GM12892 (cell line): ENCODE measurements at places on chromosomes 11 and 22.
A peak's percentile ranks its signal among the peaks of the same experiment; 100 is the strongest.

DNA sequence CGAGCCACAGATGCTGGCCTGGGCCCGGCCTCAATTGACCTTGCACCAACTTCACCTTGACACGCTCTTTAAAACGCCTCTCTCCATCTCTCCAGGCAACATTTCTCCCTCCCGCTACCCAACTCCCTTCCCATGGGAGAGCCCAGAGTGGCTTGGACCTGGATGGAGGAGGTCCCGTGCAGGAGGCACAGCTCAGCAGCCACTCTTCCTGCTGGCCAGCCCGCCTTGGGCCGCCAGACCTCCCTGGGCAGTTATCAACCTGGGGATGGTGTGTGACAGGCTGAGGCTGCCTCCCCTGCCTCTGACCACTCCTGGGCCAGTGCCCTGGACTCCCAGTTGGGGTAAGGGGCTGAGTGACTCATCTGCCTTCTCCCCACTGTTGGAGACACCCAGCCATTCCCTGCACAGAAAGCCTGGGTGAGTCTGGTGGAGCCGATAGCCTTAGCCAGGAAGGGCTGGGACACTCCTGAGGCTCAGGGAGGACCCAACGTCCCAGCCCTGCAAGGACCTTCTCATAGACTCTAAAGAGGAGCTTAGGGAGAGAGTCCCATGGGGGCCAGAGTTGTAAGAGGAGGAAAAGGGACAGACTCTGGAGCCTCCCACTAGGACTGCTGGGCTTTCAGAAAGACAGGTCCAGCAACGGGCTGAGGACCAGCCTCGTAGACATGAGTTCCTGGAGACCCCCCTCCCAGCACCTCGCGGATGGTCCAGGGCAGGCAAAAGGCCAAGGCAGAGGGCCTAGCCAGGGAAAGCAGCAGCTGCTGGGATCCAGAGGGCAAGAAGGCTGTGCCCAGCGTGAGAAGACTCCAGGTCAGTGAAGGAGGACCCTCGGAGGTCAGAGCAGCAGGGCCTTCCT, 131.7 kb downstream of the CEP164 start:
- no peak for DNase-seq

DNA sequence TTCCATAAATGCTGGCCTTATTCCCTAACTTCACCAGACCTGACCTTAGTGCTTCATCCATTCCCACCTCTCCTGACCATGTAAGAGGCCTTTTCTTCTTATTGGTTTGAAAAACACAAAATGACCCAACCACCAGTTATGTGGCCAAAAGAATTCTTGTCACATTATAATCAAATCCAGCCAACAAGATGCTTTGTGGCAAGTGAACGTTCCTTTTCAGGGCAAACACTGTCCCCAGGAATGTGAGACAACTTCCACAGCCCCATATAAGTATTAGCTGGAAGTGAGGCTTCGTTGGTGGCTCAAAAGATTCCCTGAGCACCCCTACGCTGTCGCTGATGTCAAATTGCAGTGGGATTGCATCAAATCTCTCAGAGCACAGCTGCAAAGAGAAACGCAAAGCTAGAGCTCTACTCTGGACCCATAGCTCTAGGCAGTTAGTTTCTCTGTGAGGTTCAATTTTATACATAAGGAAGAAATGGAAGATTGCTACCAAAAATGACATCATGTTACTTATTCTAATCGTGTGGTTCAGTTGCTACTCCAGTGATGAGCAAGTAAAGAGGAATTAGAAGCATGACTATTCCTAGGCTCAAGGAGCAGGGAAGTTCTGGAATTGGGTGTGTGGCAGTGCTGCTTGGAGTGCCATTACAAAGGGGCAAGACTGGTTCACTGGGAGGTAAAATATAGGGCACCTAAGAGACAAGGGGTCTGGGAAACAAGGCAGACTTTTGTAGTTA, 26.1 kb downstream of the GLYATL1 start:
- no peak for DNase-seq

GRCh38 chr22:27987557-27987956, 68.5 kb upstream of the PITPNB start:
- DNase-seq, result no peak

DNA sequence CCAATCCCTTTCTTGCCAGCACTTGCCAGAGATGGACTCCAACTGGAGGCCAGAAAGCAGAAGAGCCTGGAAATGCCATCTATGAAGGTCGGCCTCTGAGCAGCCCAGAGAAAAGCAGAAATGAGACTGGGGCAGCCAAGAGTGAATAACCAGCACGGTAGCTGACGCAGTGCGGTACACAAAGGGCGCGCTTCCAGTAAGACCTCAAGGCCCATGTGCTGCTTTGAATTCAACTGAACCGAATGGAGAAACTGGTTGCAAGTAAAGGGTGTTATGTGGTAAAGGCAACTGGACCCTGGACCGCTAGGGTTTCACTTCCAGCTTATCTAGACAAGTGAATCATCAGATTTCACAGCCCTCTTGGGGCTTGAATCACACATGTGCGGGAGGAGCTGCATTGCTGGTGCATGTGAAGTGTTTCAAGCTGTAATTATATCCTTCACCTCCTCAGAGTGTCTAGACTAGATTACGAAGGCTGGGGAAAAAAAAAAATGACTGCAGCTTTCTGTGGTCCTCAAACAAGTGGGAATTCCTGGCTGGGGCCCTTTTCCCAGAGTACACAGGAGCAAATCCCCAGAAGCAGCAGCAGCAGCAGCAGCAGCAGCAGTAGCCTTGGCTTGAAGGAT, 128.9 kb downstream of the CCDC34 start:
- peak; percentile 16 for DNase-seq

DNA sequence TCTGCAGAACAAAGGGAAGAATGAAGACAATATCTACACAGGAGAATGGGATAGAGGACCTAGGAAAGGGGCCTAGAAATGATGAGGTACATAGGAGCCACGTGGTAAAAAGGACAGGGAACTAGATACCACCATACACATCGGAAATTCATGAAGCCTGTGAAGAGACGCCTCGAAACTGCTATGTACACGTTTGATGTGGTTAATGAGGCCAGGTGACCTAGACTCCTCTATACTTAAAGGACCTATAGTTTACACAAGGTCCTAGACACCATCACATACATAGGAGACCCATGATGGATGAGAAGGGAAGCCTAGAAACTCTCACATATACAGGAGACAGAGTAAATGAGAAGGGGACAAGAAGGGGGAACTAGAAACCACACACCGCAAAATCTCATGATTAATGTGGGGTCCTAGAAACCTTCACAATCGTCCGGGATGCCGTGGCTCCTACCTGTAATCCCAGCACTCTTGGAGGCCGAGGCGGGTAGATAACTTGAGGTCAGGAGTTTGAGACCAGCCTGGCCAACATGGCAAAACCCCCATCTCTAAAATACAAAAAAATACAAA, 23.8 kb downstream of the RHBDD3 start:
- no peak for DNase-seq

DNA sequence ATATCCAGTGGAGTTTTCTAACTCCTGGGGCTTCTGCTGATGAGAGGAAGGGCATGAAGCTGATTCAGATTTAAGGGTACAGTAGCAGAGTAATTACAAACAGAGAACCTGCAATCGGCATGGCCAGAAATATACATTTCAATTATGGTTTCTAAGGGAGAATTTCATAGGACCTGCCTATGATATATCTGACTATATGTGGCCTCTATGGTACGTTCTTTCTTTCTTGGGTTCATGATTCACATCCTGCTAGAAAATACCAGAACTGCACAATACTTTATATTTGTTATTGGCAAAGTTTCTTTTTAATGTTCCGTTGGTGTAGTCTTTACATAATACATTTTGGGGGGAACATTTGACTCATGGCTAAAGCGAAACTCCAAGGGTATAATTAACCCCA, 63.1 kb upstream of the TTC12 start:
- DNase-seq, result no peak

- no peak for DNase-seq
Measured at GRCh38 chr22:35648066-35649025, at the start of gene APOL6. APOL6 (plus strand) TSS chr22:35648446; CDS start chr22:35656426, 7,980 bp downstream.

DNA sequence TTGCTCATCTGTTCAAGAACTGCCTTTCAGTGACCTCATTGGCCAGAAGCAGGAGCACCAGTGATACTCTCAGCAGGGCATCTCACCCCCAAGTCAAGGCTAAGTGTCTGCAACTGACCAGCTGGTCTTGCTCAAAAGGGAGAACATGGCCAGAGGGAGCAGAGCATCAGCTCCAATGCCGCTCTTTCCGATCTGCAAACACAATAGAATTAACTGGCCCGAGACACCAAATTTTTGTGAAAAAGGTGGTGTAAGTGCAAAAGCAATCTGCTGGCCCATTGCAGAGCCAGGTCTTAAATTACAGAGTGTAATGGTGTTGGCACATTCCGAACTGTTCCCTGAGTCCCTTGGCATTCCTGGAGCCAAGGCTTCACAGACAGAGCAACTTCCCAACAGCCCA, 97.0 kb downstream of the PKNOX2 start:
- no peak for DNase-seq

DNA sequence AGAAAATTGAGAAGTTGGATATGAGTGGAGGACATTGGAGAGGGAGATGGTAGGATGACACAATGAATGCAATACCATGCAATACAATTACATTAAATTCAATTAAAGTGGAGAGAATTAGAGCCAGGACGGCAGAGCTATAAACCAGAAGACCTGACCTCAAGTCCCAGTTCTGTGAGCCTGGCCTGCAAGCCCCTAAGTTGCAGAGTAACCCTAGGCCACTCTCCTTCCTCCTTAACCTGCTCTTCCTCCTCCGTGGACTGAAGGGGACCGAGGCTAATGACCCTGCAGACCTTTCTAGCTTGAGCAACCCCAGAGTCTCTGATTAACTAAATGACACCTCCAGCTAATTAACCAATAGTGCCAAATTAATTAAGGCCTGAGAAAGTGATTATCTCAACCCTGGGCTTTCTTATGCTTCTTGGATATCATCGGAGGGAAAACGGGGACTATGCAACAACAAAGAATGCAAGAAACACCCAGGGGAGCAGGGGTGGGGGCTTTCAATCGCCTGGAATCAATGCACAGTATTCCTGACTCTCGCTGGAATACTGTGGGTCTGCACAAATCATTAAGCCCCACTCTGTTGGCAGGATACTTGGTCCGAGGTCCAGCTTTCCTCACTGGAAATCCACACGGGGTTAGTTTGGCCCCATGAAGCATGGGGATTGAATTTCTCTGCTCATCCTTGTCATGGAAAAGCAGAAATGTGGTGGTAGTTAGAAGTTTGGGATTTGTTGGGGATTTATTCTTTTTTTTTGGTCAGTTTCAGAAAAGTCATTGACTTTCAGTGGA, 548.3 kb downstream of the MN1 start:
- DNase-seq, result no peak

GRCh38 chr11:60165538-60165937, 17.3 kb downstream of the MS4A6A start:
- DNase-seq, result no peak

DNA sequence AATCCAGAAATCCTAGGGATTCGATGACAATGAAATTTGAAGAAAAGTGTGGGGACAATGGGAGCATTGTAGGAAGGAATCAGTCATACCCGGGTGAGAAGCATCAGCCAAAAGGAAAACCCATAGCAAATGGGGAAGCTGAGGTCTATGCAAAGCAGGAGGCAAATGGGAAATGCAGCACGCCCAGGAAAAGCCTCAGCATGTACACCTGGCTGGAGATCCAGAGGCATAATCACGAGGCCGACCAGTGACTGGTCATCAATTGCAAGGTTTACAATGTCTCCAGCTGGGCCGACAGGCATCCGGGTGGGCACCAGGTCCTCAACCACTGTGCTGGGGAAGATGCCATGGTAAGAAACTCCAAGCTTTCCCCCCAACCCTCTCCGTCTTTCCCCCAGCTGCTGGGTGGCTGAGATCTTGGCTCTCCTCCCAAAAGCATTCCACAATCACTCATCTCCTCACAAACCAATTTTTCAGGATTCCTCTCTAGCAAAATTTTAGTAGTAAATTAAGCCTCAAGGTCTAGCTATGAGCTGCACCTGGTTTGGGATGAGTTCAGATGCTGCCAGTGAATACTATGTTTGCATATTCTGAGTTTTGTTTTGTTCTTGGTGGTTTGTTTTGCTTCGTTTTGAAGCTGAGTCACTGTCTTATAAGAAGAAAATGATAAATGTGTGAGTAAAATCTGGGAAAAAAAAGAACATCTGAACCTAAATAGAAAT, 98.0 kb upstream of the OR5AK2 start:
- no peak for DNase-seq

DNA sequence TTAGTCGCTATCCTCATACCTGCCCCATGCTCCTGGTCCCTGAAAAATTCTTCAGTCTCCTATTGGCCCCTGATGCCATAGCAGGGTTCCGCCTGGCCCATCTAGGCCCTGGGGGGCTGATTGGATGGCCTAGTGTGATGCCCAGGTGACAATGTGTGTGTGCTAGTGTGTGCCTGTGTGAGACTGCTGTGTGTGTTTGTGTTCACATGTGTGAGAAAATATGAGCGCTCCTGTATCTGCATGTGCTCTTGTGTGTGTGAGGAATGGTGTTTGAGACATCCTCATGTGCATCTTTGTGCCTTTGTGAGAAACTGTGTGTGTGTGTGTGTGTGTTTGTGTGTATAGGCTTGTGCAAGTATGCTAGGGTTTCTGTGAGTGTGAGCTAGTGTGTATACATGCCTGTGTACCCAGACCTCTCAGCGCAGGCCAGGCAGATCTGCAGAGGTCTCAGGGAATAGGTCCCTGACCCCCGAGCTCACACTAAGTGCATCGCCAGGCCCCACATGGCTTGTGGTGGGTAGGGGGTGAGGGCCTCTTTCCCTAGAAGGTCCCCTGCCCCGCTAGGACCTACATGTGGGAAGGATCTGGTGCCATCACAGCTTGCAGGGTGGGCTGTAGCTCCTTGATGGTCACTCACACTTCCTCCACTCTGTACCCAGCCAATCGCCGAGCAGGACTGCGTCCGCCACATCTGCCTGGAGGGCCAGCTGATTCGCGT, 64.6 kb downstream of the OTOG start:
- no peak for DNase-seq

DNA sequence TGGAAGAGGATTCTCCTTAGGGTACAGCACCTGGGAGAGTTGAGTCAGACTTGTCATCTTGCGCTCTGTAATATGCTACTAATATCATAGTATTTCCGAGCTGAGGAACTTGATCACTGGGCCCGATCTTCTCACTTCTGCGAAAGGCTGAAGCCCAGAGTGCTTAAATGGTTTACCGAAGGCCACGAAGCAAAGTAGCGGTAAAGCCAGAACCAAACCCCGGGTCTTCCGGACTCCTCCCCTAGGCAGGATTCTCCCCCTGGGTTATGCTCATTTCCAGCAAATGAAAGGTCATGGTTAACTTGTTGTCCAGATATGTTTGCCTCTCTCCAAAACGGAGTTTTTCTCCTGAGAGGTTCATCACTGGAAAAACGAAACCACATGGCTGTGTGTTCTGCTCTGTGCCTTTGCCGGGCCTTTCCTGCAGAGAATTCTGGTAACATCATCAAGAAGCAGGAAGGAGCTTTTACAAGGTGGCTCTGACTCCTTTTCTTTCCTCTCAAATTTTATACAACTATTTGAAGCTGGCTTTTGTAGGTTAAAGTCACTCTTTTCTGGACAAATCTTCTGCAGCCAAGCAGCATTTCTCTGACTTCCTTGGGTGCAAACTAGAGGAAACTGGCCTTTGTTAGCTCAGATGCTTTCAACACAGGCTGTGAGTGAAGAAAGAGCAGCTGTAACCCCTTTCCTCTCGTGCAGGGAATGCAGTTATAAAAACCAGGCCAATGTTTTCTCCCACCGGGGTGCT, 35.5 kb downstream of the UBASH3B start:
- no peak for DNase-seq
